Amniotic epithelial cell (primary cell): ENCODE measurements at places on chromosomes 2 and 18.
A peak's percentile ranks its signal among the peaks of the same experiment; 100 is the strongest.

GRCh38 chr2:170047331-170048065 lies 130.4 kb upstream of the MYO3B start:
- DNase-seq: no peak

DNA sequence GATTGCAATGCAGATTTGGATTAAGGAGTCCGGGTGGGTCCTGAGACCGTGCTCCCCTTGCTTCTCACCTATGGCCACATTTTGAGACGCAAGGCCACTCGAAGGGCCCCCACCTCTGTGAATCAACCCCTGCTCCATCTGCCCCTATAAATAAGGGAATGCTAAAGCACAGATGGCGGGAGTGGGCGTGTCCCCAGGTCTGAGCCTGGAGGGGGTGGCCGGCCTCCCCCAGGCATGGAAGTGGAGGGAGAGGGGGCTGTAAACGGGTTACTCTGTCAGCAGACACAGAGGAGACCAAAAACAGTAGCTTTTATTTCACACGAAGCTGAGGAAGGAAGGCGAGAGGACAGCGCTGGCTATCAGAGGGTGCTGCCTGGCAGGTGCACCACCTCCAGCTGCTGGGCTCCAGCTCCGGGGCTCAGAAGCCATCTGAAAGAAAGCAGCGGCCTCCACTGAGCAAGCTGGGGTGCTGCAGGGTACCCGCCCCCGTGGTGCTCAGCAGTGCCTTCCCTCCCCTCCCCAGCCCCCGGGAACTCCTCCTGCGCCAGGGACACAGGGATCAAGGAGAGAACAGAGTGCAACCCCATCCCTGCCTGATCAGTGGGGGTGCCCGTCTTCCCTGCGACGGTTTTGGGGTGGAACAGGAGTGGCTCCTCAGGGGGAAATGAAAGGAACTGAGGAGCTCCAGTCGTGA lies 56.7 kb upstream of the RAB6C start:
- DNase-seq: no peak

DNA sequence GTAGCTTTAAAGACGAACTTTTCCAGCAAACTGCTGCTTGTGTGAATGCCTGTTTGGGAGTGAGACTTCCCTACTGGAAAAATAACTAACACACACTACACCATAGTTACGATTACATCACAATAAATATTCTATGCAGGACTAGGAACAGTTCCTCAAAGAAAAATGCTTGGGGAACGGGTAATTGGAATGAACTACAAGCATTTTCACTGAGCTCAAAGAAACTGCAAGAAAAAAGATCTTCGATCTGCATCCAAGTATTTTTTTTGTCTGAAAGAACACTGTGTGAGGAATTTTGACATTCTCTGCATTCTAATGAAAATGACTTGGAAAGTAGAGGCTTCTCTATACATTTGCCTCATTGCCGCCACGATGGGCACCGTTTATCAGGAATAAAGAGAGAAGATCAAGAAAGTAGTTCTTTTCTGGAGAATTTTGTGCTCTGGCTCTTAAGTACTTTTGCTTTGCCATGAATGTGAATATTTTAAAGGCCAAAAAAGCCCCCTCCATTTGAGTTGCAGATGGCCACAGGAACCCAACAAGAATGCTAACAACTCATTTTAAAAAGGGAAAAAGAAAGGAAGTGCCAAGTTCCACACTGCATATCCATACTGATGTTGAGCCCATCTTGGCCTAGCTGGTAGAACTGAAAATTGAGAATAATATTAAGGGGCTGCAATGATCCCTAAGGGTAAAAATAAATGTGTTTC lies 13.6 kb downstream of the LYPD1 start:
- DNase-seq: no peak

- DNase-seq: peak; percentile 34
Observed at GRCh38 chr2:120423167-120423943, 77.4 kb downstream of the INHBB start.

DNA sequence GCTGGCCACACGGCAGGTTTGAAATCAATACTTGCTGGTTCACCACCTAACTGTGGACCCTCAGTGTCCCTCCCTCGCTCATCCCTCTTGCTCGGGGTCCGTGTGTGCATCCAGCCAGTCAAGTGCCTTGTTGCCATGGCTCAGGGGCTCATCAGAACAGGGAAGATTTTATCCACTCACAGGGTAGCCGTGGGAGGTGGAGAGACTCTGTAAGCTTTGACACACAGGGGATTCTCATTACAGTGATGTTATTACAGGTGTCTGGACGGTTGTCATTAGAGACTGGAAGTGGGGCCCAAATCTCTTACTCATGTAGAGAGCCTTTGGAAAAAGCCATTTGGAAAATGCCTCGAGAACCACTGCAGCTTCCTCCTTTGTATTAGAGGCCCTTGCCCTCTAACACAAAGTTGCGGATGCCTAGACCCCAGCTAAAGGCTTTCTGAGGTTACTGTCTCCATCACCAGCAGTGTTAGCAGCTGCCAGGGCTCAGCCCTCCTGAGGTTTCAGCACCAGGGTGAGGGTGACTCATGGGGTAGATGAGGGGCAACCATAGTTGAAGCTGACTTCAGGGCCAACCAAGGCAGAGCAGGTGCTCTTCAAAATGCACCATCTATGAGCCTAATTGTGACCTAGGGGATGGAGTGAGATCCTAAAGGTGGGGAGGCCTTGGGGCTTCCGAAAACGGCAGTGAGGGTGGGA lies 195.6 kb downstream of the CLIP4 start:
- DNase-seq: no peak

- DNase-seq: peak; percentile 74
Observed at GRCh38 chr2:178914259-178914849, 107.1 kb upstream of the TTN start.

GRCh38 chr2:217469203-217469810 lies 533.5 kb downstream of the TNS1 start:
- DNase-seq: no peak

- peak; percentile 44 for DNase-seq
Observed at GRCh38 chr2:186841940-186842339, 7.0 kb downstream of the ZSWIM2 start.

DNA sequence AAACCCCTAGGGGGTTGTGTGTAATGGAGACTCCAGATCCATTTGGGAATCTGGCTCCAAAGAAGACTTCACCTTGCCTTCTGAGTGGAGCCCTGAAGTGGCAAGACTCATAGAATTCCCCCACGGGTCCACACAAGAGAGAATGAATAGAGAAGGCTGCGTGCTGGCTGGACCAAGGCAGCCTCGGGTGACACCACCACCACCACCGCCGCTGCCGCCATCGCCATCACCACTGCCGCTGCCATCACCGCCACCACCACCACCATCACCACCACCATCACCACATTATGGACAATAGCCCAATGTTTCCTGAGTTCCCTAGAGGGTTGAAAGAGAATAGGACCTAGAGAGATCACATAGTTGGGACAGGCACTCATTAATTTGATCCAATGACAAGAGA lies 58.0 kb upstream of the ROCK2 start:
- no peak for DNase-seq

- DNase-seq: peak; percentile 22
Observed at GRCh38 chr2:212929116-212929515, 222.3 kb downstream of the IKZF2 start.

- no peak for DNase-seq
Observed at GRCh38 chr2:227808936-227809335, 4.7 kb upstream of the CCL20 start.

GRCh38 chr2:172673056-172673683 lies 62.5 kb upstream of the RAPGEF4 start:
- peak; percentile 61 for DNase-seq

GRCh38 chr2:233489143-233489542 lies 77.4 kb downstream of the USP40 start:
- no peak for DNase-seq

DNA sequence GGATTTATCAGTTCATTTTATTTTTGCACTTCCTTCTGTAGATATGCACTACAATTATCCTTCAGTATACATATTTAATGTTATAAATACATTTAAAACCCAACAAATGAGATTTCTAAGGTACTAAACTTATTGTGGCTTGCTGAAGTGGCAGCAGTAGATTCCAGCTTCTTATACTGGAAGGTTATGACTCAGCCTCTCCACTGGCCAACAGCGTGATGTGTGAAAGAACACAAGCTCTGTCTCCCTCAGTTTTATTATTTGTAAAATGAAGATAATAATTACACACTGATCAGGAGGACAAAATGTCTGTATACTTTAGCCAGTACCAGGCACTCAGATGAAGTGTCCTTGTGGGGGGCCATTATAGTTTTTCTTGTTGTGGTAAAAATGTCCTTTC lies 1147.1 kb downstream of the CNTNAP5 start:
- peak; percentile 60 for DNase-seq

GRCh38 chr2:64990876-64991275 lies 1.7 kb downstream of the SLC1A4 start:
- DNase-seq: no peak

DNA sequence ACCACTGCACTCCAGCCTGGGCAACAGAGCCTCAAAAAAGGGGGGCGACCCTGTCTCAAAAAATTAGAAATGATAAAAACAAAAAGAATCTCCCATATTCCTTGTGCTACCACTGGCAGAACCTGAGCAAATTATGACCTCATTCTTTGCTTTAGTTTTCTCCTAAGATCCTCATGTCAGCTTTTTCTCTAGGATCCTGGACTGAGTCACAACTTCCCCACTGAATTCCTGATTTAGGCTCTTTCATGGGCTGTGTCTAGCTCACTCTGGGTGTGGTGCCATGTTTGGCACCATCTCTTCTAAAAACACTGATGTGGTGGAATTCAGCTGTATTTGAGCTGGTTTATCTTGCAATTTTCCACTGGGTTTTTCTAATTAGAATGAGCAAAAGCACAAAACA lies 37.1 kb downstream of the EXOC6B start:
- peak; percentile 21 for DNase-seq

DNA sequence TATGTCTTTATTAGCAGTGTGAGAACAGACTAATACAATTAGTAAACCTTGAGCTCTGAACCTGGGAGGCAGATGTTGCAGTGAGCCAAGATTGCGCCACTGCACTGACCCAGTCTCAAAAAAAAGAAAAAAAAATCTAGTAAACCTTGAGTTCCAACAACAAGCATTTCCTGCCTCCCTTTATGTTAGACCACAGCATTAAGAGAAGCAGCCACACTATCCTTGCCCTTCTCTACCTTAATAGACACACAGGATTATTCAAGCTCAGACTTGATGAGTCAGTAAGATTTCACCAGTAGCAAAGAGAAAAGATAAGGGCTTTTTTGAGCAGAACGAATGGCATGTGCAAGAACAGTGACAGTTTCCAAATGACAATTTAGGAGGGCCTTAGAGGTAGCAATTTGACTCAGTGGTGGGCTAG lies 18.0 kb upstream of the GLS start:
- peak; percentile 96 for DNase-seq

DNA sequence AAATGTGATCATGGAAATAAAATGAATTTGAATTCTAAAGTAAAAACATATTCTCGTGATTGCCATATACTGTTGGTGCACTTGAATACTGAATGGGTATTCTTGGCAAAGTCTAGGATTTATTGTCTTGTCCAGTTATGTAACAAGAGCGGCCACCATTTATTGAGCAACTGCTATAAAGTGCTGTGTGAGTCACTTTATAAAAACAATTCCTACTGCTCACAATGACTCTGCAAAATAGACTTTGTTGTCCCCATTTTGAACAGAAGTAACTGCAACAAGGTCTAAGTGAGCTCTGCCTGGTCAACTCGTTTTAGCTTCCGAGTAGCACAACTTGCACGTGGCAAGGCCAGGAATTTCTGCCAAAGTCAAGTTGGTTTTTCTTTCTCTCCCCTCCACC lies 995.6 kb upstream of the FANCL start:
- DNase-seq: peak; percentile 21

- no peak for DNase-seq
Observed at GRCh38 chr2:203035879-203036470, 21.3 kb downstream of the NBEAL1 start.

- no peak for DNase-seq
Observed at GRCh38 chr2:66101206-66101605, 333.7 kb upstream of the MEIS1 start.

- DNase-seq: no peak
Observed at GRCh38 chr18:35096677-35097011, 55.4 kb downstream of the MAPRE2 start.

GRCh38 chr2:24874035-24874434 lies 46.0 kb downstream of the ADCY3 start:
- peak; percentile 34 for DNase-seq

GRCh38 chr2:203463266-203463678 lies 71.8 kb downstream of the RAPH1 start:
- no peak for DNase-seq

DNA sequence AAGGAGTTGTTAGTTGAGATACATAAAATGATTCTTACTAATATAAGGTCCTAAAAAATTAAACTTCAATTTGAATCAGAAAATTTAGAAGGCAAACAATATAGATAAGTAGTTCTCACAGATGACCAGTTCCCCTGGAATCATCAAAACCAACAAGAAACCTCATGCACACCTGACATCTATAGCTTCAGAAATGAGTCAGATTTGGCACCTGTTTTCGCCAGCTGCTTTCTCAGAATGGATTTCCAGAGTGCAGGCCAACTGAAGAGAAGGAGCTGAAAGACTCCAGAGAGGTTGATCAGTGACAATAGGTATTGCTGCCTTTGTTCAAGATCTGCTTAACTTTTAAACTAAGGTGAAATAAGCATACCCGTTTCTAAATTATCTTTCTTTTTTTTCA lies 192.4 kb downstream of the RDH14 start:
- DNase-seq: no peak

DNA sequence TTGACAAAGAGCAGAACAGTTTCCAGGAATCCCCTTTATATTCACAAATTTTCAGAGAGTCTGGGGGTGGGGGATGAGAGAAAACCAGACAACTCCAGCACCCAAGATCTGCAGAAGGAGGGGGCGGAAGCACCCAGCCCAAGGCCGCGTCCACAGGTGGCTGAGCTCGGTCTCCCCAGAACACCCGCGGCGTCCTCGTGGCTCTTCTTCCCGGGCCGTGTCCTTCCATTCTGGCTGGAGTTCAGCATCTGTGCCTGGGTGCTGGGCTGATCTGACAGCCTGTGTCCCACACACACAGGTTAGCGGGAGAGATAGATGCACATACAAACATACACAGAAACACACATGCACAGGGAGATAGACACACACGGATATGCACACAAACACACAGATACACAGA lies 455.8 kb upstream of the SALL3 start:
- DNase-seq: no peak

GRCh38 chr2:188079196-188079595 lies 212.5 kb upstream of the GULP1 start:
- peak; percentile 90 for DNase-seq

DNA sequence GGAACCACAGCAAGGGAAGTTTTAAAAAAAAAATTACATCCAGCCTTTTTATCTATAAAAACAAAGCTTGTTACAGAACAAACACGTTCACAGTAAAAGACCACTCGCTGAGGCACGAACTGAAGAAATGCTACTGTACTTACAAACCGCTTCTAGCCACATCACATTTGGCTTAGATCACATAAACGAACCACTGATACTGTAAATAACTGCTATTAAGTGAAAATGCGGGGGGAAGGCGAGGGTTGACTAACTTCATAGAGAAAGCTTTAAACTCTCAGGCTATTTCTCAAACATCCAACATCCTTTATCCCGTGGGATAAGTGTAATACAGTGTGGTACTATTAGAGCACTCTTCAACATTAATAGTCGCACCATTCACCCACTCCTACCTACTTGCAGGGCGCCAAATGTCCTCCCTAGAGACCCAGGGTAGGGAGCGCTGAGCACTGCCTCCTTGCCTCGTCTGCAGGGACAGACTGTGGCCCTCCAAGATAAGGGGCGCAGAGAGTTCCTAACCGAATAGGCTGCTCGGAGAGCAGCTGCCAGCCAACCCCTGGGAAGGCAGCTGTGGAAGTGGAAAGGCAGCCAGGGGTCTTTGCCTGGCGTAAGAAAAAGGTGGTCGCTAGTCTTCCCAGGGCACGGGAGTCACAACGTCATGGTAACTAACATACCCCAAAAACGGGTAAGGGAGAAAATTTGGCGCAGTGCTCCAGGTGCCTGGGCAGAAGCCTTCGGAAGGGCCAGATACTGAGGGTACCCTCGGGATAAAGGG lies 854 bp downstream of the GPR155 start:
- DNase-seq: peak; percentile 47
